ENCODE measurements at places on chromosomes 7 and 10.
A peak's percentile ranks its signal among the peaks of the same experiment; 100 is the strongest.

- no peak for DNase-seq
Measured at GRCh38 chr10:77297393-77297739, 340.2 kb downstream of the KCNMA1 start.

- no peak for DNase-seq
Measured at GRCh38 chr7:41006306-41006995, 696.4 kb downstream of the INHBA start.

GRCh38 chr7:36227223-36227622 is 74.2 kb downstream of the EEPD1 start:
- no peak for DNase-seq

- DNase-seq, result peak; percentile 86
Measured at GRCh38 chr7:65750511-65751344, 122.1 kb upstream of the VKORC1L1 start.

GRCh38 chr7:129169171-129169671 is 19.2 kb upstream of the SMO start:
- peak; percentile 24 for DNase-seq

DNA sequence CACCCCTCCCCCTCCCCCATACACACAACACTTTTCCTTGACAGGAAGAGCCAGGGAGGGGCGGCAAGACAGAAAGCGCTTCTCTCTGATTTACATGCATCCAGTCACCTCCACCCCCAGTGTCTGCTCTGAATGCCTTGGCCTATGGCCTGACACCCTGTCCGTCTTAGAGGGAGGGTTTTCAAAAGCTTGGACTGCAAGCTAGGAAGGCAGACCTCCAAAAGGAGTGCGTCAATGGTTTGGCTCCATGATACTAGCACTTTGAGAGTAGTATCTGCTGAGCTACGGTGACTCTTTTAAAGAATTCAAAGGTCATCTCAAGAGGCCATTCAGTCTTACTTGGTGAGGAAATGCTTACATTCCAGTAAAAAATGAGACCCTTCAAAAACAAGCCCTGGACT is 20.3 kb upstream of the PAX2 start:
- DNase-seq, result no peak

- no peak for DNase-seq
Measured at GRCh38 chr7:15042285-15043065, 139.9 kb upstream of the DGKB start.

- no peak for DNase-seq
Measured at GRCh38 chr10:29981510-29981909, 77.9 kb downstream of the JCAD start.

DNA sequence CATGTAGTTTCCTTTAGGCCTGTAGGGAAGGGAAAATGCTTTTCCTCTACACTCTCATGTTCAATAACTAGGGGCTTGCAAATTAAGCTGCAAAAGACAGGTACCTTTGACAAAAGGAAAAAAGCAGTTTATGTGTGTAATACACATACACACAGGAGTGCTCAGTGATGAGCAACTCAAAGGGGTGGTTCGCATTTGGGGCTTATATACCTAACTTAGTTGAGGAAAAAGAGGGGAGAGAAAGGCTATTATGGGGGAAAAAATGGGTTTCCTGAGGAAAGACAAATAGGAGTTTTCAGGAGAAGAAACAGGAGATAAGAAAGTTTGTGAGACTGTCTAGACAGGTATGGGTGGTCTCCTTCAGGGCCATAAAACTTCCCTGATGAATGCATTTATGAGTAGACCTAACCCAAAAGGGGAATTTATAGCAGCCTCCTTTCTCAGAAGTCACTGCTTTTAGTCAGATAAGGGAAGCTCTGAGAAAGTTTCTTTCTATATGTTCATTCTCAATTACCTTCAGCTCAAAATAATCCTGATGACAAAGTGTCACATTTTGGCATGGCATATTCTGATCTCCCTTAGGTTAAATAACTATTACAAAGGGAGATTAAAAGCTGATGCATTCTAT is 55.2 kb upstream of the EZH2 start:
- DNase-seq, result no peak

- DNase-seq, result no peak
Measured at GRCh38 chr10:70602665-70603448, at the start of gene PRF1. Gene PRF1, minus strand, starts transcription at chr10:70602741. Its CDS starts 1,839 bp downstream, at chr10:70600902.

- no peak for DNase-seq
Measured at GRCh38 chr7:76225379-76225778, 23.7 kb downstream of the SRRM3 start.

DNA sequence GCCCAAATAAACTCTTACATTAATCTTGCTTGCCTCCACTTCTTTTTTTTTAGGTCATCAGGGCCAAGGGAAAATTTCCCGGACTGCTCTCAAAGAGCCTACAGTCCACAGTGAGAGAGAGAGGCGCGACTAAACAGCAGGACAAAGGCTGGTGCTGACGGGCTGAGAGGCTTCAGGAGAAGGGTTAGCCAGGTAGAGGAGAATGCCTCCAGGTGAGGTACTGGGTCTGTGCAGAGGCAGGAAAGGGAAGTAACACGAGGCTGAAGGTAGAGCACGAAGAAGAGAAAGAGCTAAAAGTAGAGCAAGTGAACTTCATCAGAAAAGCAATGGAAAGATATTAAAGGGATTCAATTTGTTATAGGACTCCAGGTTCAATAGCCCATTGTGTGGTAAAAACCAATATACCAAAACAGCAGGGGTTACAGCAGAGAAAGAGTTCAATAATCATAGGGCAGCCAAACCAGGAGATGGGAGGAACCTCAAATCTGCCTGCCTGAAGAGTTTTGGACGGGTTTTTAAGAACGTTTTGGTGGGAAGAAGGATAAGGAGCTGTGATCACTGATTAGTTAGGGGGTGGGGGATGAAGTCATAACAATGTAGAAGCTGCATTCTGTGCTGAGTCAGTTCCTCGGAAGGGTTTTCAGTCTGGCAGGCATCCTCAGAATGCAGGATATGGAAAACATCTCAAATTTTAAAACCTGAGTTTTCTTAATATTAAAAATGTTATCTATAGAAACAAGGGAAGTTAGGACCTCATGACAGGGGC is 171.5 kb downstream of the AKR1D1 start:
- DNase-seq, result no peak

- DNase-seq, result no peak
Measured at GRCh38 chr10:71573562-71574518, 145.7 kb downstream of the C10orf105 start.
